Activated CD4-positive, CD25-positive, alpha-beta regulatory T cell treated with anti-CD3 and anti-CD28 coated beads, Interleukin-2, amount 50 U/mL, for 72 hours (primary cell): ENCODE measurements at places on chromosomes 1 and 21.

DNA sequence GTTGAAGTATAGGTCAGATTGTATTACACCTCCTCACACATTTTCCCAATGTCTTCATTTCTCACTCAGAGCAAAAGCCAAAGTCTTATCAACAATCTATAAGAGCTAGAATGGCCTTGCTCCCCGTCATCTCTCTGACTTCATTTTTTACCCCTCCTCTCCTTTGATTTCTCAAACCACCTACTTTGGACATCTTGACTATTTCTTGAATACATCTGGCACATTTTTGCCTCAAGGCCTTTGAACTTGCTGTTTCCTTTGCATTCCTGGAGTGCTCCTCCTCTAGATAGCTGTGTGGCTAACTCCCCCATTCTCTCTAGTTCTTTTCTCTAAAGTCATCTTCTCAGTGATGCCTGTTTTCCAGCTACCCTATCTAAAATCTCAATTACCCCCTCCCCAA, 7.2 kb upstream of the XCL2 start:
- no peak for DNase-seq

- no peak for DNase-seq
Measured at GRCh38 chr21:16137106-16137505, 407.3 kb downstream of the USP25 start.

GRCh38 chr1:71047635-71048607, at the start of gene PTGER3:
Gene PTGER3 (minus strand): TSS chr1:71047816. CDS start chr1:71047577, 239 bp downstream.
- DNase-seq, result peak; percentile 32

GRCh38 chr1:203306965-203307541, 1.7 kb downstream of the BTG2 start:
- DNase-seq, result peak; percentile 53

DNA sequence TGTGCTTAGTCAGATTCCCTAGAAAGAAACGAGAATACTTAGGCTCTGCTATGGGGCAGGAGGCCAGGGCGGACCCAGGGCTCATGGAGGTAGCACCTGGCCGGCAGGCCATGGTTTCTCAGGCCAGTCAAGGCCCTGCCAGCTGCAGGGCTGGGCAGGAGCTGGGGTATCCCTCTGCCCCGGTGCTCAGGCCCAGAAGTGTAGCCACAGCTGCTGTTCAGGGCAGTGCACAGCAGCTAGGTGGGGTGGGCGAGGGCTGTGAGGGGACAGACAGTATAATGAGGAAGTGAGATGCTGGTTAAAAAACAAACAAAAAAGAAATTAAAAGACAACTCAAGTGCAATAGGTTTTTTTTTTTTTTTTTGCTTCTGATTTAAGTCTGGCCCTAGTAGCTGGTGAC, 34.0 kb upstream of the EDN2 start:
- DNase-seq, result no peak

DNA sequence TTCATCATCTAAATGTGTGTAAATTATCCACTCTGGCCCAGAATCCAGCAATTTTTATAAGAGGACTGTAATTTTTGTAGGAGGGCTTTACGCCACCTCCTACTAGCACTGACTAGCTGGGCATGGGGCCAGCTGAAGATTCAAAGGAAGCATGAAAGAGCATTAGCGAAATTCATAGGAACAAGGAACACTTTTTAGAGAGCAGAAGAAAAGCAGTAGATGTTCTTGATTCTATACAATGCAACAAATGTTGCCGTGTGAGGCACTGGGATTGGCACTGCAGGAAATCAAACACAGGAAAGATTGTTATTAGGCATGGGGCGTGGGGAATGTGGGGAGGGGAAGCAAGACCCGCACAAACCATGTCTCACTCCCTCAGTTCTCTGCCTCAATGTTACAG, 58.4 kb upstream of the PARP1 start:
- no peak for DNase-seq

GRCh38 chr1:245683676-245684075, 528.9 kb downstream of the KIF26B start:
- no peak for DNase-seq

GRCh38 chr21:46099476-46099875, 1.6 kb downstream of the COL6A2 start:
- no peak for DNase-seq

GRCh38 chr1:17215545-17215890, 10.6 kb downstream of the PADI1 start:
- no peak for DNase-seq

DNA sequence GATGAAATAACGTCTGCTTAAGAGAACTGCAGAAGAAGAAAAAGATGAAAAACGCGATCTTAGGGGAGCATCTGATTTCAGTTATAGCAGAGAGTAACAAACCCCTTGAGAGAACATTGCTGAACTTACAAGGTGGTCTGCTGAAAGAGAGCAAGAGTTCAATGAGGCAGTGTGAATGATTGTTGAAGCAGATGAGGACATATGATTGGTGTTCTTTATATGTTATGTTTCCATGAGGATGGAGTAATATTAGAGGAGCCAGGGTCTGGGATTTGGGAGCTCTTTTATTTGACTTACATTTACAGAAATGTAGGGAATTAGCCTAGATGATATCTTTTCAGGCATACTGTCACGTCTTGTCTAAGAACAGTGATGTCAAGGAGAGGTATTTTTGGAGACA, 1302.0 kb downstream of the KCNT2 start:
- DNase-seq, result no peak

DNA sequence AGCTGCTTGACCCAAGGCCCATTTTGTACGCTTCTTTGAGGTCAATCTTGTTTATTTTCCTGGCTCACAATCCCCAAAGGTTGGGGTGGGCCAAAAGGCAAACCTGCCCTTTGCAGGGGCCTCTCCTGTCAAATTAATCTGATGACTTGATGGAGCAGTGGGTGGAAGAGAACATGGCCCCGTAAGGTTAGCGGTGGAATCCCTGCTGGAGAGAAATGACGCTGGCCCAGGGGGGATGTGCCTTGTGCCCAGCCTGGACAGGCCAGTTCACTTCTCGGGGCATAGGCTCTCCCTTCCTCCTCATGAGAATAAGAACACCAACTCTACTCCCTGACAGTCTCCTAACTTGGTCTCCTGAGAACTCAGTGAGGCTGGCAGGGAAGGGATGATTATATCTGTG, 40.5 kb downstream of the C1orf198 start:
- DNase-seq, result no peak

DNA sequence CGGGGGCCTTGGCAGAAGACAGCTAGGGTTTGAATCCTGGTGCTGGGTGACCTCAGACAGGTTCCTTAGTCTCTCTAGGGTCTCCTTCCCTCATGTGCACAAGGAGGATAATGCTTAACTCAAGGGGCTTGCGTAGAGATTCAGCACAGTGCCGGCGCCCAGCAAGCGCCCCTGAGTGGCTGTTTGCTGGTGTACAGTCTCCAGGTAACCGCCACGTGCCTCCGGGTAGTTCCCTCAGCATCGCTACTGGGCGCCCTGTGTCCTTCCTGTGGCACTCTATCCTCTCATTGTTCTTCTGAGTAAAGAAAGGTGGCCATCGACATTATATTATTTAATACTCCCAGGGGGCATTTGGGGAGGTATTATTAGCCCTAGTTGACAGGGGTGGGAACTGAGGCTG, 80.9 kb downstream of the NENF start:
- DNase-seq, result no peak

DNA sequence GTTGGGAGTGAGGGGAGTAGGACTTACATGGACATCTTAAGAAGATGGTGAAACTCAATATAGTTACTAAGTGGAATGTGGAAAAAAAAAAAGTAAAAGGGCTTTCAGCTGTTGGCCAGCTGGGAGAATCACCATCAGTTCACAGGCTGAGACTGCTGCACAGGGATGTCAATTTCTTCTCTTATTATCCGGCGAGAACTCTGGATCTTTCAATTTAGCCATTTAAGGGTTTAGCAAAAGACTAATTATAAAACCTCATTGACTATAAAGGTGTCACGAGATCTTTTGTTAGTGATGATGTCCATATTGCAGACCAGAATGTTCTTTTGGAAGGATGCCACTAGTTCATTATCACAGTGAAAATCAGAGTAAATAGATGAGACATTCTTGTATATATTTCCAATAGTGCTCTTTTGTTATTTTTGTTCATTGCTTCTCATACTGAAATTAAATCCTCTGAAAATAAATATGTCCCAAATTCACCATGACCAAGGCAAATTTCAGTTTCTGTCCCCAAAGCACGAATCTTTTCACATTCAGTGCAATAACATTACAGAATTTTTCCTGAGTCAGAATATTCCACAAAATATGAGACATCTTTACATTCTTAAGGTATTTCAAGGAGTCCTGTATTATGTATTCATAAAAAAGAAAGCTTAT, 266.1 kb downstream of the DNM3 start:
- no peak for DNase-seq

- DNase-seq, result no peak
Measured at GRCh38 chr1:13714851-13715250, 14.9 kb downstream of the PRDM2 start.
